NCI-H1417 treated with DMSO at 0.1 percent for 48 hours (cell line): ENCODE measurements at places on chromosomes 1 and 21.

DNA sequence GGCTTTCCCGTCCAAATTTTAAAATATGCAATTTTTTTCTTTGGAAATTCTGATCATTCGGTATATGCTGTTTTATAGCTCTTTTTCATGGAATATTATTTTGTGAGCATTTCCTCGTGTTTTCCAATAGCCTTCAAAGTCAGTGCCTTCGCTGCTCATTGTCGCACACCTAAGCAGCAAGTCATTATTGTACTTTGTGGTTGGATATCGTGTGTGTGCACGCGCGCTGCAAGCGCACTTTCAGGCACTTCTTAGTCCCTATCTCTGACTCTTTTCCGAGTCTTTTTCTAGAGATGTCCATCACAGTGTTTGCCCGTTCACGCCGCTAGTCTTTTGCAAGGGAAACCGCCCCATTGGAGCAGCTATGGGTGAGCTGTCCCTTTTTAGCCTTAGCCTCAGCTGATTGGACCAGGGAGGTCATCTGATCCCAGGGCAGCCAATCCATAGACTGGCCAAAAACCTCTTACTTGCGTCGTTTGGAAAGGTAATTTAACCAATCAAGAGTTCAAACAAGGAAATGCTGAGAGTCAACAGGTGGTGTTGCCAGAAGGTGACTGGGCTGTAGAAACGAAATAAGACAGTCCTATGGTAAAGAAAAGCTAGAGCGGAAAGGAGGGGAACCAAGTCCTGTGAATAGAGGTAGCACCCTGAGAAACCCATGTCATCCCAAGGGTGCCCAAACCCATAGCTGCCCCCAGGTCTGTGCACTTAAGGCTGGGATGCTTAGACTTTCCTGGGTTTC is 710 bp upstream of the HYI start:
- DNase-seq = peak; percentile 66

DNA sequence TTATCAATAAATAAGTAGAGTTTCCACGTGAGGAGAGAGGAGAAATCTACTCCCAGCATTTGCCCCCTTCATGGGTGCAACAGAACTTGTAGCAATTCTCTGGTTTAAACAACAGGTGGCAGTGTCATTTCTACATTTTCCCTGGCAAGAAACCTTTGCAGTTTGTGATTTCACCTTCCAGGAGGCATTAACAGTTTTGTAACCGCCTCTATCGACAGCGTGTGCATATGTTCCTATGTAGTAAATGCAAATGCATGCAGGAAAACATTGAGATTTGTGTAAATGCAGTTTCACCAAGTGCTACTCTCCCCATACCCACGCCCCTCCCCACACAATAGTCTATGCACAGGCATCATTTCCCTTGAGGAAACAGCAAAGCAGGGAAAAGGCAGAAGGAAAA is 494.7 kb downstream of the SMYD3 start:
- no peak for DNase-seq

DNA sequence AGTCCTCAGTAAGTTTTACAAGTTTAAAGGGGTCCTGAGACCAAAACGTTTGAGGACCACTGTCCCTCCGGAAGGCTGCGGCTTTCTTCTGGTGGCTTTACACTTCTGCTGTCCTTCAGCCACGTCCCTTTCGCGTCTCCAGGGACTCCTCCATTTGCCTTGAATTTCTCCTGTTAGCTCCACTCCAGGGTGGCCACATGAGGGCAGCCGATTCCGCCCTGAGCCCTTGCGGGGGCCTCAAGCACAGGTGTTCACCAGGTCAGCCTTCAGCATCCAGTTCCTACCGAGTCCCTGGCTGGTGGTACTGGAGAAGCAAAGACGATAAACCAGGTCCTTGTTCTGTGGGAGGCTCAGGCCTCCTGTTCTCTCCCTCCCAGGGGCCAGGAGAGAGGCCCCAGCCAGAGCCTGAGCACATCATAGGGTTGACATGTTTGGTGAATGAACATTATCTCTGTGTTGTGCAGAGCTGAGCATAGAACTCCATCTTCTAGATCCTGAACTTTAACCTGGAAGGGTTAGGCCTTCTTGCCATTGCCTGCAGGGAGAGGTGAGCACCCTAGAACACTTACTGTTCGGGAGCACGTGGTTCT is 27.4 kb upstream of the COQ8A start:
- no peak for DNase-seq

GRCh38 chr1:248730507-248731335 is 24.8 kb downstream of the LYPD8 start:
- DNase-seq = no peak

GRCh38 chr1:118984086-118984721 is 3.9 kb downstream of the TBX15 start:
- DNase-seq = no peak

DNA sequence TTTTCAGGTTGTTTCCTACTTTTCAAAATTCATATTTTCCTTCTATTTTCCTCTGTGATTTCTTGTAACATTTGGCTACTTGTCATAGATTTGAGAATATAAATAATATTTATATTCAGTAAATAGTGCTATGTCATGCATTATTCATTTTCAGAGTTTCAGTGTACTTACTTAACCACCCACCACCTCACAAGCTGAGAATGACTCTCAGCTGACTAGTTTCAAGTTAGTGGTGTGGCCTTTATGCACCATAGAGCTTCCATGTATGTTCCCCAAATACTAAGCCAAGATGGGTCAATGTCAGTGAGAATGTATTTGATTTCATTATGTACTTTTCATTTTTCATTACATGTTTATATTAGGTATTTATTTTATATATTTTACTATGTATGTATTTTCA is 56.9 kb upstream of the RGS1 start:
- DNase-seq = no peak

DNA sequence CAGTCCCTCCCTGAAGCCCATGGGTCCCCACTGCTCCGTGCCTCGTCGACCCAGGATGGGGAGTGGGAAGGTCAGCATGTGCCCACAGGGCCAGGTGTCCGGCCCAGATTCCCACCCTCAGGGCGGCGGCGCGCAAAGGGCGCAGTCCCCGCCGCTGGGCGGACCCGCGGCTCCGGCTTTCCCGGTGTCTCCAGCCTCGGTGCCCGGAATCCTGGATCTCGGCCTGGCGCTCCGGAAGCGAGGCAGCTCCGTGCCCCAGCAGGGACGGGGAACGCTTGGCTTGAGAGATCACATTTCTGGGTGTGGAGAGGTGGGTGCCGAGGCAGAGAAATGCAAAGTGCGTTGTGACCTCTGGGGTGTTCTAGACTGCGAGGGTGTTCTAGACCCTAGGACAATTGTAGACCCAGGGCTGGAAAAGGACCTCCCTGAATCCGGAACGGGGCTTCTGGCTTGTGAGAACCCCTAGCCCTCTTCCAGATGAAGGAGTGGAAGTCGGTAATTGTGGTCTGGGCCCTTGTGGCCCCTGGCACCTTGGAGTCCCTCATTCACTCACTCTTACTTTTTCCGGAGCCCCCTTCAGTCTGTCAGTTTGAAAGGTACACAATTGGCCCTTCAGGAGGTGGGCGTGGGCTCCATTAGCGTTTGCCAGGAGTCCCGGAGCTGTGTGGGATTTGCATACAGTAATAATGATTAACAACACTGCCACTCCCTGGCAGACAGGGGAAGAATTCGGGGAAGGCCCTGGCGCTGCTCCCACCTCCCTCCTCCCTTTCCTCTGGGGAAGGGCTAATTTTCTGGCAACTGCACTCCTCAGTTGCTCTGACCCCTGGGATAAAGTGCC is 1.6 kb upstream of the KCND3 start:
- DNase-seq = no peak

- DNase-seq = no peak
Measured at GRCh38 chr21:42289926-42290325, 25.3 kb downstream of the TFF3 start.

- no peak for DNase-seq
Measured at GRCh38 chr1:92577261-92577895, 90.7 kb upstream of the GFI1 start.

DNA sequence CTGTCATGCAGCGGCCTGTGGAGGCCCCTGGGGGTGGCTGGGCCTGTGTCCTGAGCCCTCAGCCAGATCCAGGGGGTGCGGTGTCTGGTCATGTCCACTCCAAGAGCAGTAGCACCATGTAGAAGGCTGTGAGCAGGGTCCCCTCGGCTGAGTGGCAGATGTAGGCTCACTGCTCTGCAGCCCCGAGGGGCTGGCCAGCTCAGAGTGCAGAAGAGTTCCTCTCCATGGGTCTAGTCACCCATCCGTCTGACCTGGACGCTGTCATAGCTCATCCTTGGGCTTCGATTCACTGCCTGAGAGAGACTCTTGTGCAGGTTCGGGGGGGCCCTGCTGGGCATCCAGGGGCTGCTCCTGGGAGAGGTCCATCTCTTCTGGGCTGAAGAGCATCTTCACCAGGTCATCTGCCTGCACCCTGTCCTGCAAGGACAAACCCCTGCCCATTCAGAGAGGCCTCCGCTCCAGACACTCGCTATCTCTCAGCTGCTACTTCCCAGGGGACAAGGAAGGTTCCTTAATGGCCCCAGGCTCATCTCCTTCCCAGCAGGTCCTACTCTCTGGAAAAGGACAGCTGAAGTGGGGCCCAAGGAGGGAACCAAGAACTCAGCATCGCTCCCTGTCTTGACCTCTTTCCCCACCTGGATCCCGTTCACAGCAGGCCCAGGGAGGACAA is 6.5 kb upstream of the CLDN19 start:
- no peak for DNase-seq

DNA sequence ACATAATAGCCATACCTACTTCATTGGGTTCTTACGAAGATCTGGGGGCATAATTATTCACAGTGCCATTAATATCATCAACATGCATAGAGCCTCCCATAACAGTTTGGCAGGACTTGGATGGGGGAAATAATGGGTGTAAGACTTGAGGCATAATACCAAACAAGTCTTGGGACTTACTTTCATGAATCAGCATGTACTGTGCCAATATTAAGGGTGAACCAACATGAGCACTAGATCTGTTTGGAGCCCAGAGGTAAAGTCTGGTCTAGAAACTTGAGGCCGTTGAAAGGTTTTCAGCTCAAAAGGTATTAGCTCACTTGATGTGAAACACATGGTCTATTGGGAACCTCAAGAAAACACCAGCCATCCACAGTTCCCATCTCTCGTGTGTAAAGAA is 56.7 kb upstream of the ZC3H11B start:
- no peak for DNase-seq

DNA sequence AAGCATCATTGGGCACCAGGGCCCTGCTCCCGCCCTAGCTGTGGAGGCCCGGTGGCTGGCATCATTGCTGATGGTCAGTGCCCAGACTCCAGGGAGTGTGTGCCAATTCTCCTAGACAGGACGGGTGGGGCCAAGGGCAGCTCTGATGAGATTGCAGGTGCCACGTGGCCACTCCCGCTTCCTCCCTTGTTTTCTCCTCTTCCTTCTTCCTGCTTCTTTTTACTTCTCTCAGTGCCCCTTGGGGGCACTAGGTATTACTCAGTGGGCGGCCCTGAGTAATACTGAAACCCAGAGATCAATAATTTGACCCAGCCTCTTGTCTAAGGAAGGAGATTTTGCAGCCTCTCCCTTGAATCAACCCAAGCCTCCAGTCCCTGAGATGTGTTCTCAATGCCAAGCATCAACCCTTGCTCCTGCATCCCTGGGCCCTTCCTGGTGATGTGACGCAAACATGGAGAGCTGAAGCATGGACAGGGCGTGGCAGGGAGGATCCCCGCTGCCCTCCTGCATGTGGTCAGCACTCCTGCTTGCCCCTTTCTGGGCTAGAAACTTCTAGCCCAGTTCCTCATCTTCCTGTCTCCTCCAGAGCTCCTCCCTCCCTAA is 32.4 kb downstream of the CDK18 start:
- DNase-seq = no peak

DNA sequence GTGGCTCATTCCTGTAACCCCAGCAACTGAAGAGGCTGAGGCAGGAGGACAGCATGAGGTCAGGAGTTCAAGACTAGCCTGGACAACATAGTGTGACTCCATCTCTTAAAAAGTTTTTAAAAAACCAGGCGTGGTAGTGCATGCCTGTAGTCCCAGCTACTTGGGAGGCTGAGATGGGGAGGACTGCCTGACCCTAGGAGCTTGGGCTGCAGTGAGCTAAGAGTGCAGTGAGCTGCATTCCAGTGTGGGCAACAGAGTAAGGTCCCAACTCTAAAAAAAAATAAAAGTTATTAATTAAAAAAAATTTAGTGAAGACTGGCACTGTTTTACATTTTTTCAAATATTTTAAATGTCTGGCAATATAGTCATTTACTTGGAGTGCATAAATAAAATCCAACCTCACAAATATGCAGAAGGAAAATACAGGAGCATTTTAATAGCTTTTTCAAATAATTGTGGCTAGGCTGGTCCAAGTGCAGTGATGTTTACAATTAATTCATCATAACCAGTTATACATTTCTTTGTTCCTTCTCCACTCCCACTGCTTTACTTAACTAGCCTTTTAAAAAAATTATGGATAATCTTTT is 10.8 kb downstream of the ZBTB8OS start:
- DNase-seq = no peak

DNA sequence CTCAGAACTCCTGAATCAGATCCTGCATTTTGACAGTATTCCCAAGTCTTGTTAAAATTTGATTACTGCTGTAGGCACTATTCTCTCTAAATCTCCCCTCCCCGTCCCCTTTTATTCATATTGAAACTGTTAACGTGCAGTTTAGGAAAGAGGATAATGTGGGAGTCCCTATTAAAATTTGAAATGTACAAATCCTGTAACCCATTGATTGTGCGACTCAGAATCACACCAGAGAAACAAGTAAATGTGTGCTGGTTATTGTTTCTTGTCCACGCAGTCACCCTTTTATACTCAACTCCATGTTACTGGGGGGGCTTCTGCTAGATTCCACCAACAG is 584 bp upstream of the LTN1 start:
- no peak for DNase-seq

DNA sequence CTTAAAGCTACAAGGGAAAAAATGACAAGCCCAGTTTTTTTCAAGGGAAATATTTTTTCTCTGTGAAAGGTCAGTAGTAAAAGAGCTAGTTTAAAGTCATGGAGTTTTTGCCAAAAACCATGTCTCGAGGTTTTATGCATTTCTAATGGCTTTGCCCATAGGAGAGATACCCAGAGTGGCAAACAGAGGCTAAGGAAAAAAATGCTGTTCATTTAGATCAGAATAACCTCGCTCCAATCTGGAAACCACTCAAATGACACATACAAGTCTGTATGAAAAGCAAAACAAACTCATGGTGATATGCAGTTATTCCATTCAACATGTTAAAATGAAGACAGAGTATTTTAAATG is 36.9 kb upstream of the EDEM3 start:
- no peak for DNase-seq

GRCh38 chr1:115953180-115953579 is 23.1 kb upstream of the SLC22A15 start:
- no peak for DNase-seq

GRCh38 chr1:80799457-80799856 is 1001.3 kb upstream of the ADGRL2 start:
- DNase-seq = no peak

- no peak for DNase-seq
Measured at GRCh38 chr1:234214129-234214910, 158.9 kb upstream of the COA6 start.
